T-helper 2 cell treated with Interferon-gamma antibody and Interleukin-4, amounts not matched to agents 5 μg/mL and 100 μg/mL, for 36 hours (primary cell): ENCODE measurements at places on chromosomes 1 and 21.

DNA sequence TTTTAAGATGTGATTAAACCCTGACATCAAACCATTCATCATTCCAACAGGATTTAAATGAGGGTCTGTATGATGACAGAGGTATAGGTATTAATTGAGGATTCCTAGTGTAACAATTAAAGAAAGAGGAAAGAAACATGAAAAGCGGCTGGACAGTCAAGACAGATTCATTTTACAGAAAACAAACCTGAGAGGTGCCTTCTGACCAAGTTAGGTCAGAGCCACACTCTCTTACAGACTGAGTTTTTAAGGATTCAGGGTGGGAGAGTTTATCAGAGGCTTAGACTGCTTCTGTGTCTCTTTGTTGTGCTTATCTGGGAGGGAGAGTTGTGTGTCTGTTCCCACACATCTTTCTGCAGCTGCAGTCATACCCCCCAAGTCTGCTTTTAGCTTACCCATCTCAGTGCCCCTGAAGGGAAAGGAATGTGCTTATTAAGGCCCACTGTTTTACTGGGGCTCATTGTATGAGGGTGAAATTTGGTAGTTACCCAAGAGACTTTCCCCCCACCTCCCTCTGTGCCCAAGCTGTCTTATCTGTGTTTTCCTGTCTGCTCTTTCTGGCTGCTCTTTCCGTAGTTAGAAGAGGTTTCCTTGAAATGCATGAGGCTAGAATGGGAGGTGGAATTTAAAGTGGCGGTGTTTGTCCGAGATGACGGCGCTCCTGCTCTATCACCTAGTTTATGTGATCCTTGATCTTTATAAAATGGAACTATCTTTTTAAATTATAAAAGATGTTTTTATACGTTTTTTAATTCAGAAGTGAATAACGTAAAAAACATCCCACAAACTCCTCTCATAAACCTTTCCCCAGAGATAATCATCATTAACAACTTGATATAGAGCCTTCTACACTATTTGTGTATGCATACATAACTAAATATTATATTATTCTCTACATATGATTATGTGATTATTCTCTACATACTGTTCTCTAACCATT lies 96.0 kb upstream of the TNFSF4 start:
- no peak for DNase-seq

DNA sequence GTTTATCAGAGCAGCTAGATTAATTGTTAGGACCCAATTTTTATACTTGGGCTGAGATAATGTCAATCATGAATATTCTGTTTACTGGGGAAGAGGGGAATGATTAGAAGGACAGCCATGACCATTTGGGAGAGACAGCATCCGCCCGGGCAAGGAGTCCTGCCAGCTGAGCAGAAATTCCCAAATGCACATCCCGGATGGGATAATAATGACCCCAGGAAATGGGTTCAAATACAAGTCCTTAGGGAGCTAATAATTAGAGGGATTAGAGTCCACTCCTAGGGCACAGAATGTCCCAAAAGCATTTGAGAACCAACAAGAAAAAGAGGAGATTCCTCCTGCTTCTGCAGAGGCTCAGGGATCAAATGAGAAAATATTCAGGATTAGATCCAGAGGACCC lies 115.9 kb downstream of the LRRC53 start:
- no peak for DNase-seq

- no peak for DNase-seq
Observed at GRCh38 chr21:25722631-25723030, 12.1 kb downstream of the ATP5PF start.

DNA sequence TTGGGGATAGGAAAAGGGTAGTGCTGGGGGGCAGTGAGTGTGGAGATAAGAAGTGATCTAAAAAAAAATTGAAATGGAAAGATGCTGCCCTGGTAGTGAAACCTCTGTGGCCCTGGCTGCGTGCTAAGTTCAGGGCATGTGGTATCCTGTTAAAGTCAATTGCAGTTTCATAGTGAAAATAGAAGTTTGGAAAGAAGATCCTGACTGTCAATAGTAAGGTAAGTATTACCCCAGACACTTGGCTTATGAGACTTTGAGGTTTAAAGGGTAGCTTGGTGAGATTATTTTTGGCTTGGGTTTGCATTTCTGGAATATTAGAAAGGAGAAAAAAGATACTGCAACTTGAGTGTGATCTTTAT lies 6.8 kb downstream of the ARID1A start:
- peak; percentile 51 for DNase-seq

GRCh38 chr1:113983826-113984225 lies 4.6 kb downstream of the OLFML3 start:
- no peak for DNase-seq

DNA sequence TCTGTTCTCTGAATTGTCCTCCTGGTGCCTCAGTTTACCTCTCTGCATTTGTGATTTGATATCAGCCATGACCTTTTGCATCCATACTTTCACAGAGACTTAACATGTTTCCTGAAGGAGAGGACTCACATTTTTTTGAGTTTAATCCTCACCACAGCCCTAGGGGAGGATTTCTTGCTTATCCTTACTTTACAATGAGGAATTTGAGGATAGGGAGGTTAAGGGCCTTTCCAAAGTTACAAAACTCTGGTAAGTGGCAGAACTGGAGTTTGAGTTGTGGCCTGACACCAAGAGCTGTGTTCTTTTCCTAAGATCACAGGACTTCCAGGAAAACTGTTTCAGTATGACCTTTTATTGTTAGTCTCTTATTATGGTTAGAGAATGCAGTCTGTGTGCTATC lies 34.2 kb downstream of the TNFRSF8 start:
- DNase-seq, result no peak

GRCh38 chr1:212344905-212345304 lies 59.7 kb downstream of the PPP2R5A start:
- no peak for DNase-seq
